ENCODE measurements at places on chromosomes 12 and 14.
A peak's percentile ranks its signal among the peaks of the same experiment; 100 is the strongest.

DNA sequence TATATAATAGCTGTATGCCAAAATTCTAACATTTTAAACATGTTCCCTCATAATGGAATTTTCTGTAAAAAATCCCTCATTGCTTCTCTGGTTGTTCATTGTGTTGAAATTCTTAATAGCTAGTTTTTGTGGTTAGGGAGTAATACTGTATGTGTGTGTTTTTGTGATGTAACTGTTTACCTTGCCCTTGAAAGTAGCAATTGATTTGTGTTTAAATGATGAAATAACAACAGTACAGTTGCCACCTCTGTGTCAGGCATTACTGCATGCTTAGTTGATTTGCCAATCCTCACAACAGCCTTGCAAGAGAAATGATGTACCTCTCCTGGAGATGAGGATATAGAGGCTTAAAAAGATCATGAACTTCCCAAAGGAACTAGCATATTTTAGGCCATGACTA lies 94.9 kb downstream of the DAAM1 start:
- DNase-seq: no peak

GRCh38 chr12:50689437-50689836 lies 74.5 kb upstream of the ATF1 start:
- no peak for DNase-seq

- DNase-seq: no peak
Measured at GRCh38 chr12:27604431-27604830, 80.4 kb downstream of the PPFIBP1 start.

GRCh38 chr14:95185033-95185766 lies 27.9 kb upstream of the DICER1 start:
- no peak for DNase-seq

GRCh38 chr12:97275728-97276590 lies 186.6 kb upstream of the RMST start:
- DNase-seq: no peak

DNA sequence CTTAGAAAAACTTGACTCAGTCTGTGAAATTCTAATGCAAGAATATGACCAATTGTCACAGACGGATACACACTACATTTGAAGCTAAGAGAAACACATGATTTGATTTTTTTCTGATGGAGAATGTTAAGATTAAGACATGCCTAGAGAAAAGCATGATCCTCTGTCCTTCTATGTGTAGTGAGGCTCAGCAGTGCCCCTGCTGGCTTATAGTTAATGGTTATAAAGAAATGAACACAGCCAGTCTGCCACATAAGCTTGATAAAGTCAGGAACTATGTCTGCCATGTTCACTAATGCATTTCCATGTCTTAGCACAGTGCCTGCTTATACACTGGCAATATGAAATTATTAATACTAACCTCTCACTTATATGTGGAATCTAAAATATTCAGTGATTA lies 168.1 kb upstream of the DAAM1 start:
- no peak for DNase-seq

DNA sequence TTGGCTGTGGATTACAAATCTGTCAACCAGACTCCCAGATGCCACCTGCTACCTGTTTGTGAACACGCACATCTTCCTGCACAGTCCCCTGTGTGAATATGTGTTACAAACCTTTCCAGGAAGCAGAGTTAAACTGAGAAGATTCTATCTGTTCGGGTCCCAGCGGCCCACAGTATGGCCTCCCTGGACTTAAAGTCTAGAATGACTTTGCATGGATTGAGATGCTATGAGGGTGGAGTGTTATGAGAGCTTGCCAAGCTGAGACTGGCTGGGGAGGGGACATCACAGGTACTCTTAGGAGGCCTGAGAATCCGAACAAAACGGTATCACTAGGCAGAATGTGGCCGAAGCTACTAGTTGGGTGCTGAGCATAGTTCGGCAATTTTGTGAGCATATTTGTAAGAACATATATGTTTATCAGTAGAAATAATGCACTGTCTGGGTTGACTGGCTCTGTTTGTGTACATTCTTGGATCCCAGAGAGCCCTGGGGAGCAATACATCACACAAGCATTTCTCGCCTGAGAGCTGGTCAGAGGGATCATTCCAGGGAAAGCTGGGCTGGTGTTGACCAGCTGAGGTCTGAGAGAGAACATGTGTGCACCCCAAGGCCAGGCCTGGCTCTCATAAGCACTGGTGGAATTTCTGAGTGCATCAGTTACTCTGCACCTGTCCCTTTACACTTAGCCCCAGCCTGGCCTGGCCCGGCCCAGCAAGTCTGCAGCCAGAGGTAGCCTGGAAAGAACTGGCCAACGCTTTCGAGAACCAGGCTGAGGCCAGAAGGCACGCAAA lies 29.8 kb upstream of the LTBP2 start:
- no peak for DNase-seq

GRCh38 chr14:20610002-20610765 lies 19.0 kb upstream of the RNASE12 start:
- peak; percentile 73 for DNase-seq

DNA sequence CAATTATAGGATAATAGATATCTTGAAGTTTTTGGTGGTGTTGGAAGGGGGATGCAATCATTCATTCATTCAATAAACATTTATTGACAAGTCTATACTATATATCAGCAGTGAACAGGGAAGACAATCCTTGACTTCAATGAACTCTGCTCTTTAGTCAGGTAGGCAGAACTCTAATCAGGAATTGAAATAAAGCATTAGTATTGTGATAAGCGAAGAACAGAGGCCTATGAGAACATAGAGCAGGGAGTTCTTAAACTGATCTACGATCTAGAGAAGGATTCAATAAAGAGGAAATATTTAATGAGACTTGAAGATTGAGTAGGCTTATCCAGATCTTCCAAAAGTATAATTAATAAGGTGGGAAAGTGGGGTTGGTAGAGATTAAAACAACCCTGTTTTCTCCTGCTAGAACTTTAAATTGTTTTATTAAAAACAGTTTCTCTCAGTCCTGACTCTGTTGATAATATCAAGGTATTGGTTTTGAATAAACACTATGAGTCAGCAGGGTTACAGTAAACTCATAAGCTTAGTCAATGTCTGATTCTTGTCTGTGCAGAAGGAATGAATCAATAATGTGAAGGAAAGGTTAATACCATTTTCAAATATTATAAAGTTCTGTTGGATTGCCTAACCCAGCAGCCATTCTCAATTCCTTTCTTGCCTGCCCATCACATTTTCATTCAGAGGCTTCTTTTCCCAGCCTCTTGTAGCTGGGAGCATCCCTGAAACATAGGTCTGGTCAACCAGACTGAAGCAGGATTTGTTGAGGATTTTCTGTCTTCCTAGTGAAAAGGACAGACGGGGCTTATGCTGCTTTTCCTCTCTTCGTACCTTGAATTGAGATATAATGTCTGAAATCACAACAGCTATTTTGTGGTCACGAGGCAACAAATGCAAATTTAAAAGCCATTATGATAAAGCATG lies 38.9 kb upstream of the KTN1 start:
- no peak for DNase-seq

DNA sequence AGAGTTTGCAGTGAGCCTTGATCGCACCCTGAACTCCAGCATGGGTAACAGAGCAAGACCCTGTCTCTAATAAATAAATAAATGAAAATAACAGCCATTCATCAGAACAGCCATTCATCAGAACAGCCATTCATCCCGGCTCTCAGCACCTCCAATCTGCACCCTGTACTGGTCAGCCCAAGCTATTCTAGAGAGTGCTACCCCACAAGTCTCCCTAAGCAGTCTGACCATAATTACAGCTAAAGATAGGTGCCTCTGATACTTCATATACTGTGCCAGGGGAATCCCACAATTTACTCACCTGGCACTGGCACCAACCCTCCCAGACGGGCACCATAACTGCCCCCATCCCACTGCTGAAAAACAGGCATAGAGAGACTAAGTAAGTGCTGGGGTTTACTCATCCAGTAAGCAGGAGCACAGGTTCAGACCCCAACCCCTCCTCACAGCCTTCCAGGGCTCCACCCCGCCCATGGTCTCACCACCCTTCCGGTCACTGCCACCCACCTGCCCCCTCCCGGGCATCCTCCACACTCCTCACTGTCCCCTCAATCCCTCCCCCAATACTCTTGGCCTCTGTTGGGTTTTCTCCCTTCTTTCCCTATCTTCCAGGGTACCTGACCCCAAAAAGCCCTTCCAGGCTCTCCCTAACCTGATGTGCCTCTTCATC lies 15.2 kb upstream of the EIF5 start:
- DNase-seq: no peak

GRCh38 chr12:57086493-57087009 lies 2.4 kb upstream of the NAB2 start:
- DNase-seq: peak; percentile 64

- DNase-seq: no peak
Measured at GRCh38 chr14:99566009-99566389, 38.0 kb downstream of the CCDC85C start.
